AG09319 (cell line): ENCODE measurements at places on chromosomes 1 and 21.

DNA sequence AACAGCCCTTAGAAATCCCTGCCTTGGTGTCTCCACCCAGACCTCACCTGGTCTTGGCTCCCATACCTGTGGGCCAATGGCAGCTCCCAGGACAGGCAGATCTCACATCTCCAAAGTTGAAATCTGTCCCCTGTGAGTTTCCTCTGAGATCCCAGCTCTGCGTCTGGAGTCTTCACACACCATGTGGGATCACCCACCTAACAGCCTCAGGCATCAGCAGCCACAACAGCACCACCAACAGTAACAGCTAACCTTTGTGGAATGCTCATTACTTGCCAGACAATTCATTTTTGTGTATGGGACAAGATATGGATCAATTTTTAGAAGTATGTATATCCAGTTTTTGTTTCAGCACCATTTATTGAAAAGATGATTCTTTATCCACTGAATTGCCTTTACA, 523.2 kb downstream of the MATN1 start:
- DNase-seq, result no peak

- no peak for DNase-seq
Measured at GRCh38 chr1:116513956-116514355, 56.9 kb downstream of the CD58 start.

DNA sequence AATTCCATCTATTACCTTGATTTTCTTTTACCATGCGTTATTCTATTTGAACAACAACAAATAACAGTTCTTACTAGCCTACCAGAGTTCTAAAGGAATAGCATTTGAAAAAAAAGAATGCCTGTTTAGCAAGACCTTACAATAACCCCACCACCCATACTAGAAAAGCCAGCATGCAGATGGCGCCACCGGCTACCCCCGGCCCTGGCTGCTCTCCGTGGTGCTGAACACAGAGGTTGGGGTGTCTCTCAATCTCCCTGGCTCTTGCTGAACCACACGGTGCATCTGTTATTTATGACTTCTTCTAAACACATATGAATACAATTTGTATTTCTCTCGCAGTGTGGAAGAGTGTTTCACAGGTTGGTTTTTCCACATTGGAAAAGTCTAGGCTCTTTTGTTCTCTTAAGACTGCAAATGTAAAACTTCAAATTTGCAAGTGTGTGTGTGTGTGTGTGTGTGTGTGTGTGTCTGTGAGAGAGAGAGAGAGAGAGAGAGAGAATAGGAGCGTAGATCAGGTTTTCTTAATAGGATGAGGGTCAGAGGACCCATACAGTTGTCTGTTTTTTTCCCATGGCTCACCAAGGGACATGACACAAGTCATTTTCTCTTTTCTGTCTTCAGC, 13.6 kb downstream of the GRIK3 start:
- DNase-seq, result no peak

GRCh38 chr1:12052997-12053686, 10.0 kb upstream of the TNFRSF8 start:
- no peak for DNase-seq

DNA sequence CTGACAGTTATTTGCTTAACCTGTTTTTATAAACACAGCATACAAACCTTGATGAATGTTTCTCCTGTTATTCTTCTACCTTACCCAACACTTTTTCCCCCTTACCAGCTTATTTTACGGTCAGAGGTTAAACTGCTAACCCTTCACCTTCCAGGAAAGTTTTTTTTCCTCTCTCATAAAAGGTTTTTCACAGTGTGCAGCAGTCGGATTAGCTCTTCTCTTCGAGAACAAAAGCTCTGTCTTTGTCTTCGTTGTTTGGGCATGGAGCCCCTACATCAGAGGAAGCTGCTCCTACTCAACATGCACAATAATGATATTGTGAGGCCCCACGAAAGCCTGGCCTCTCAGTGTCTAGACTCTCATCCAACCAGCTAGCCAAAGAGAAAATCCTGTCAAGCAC, 42.0 kb downstream of the DENND1B start:
- no peak for DNase-seq

DNA sequence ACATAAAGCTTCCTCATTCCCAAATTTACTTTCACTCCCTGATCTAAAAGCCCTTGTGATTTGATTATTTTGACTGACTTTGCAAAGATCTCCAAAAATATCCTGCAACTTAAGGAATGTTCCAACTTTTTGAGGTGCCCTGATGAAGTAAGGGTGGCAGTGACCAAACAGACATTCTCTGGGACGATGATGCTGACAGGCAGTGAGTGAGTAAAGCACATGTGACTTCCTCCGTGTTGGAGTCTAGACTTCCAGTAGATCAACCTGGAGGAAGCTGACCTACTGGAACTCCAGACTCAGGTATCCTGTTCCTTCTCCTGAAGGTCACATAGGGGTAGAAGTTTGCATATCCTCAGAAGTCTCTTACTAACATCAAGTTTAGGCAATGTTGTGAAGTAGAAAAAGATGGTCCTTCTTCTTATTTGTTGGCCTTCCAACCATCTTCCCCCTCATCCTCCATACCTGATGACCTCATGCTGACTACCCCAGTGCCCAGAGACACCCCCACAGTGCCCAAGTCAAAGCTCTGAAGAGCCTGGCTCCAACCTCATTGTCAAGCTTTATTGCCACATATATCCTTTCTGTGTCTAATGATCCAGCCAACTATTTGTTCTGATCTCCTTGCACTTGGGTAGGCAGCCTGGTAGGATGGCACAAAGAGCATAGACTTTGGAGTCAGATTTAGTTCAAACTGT, 16.0 kb downstream of the TNFSF4 start:
- no peak for DNase-seq

DNA sequence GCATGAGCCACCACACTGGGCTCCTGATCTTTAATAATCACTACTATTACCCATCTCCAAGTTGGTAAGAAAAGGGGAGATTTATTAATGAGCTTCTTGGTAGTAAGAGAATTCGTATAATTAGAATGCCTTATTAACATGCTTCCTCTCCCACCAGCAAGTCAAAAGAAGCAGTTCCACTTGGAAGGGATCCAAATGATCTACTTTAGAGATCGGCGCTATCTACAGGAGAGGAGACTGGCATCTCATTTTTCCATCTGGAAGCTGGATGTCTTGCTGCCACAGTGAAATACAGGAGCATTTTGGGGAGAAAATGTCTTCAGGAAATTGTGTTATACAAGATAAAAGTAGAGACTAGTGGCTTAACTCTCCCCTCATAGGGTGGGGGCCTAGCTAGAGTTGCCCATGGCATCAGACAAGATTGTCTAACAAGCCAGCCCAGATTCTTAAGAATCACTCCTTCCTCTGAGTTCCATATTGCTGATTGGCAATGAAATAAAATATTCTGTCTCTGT, 33.6 kb upstream of the CAMSAP2 start:
- no peak for DNase-seq

- no peak for DNase-seq
Measured at GRCh38 chr1:27635396-27636142, 584 bp upstream of the FGR start.

DNA sequence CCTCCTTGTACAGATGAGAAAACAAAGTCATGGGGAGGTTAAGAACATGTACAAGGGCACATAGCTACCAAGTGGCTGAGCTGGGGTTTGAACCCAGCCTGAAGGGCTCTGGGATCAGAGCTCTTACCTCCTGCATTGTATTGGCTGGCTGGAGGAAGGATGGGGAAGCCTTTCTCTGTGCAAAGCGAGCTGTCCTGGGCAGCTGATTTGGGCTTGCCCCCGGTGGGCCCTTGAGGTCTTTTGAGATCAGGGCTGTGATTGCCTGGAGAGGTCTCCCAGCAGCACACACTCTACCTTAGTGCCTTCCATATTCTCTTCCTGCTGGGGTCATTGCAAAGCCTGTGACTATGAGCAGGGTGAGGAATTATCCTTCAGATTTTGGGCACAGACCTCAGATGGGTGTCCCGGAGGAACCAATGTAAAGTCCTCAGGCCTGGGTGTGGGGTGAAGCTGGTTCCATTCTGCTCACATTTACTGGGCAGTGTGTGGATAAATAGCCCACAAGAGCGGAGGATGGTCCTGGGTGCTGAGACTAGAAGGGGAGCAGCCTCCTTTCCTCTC, 53.3 kb upstream of the EPS8L3 start:
- no peak for DNase-seq

- DNase-seq, result no peak
Measured at GRCh38 chr1:14083706-14084105, 383.7 kb downstream of the PRDM2 start.

- DNase-seq, result no peak
Measured at GRCh38 chr1:248786156-248786555, 30.6 kb upstream of the LYPD8 start.
